Adrenal gland (tissue), 19 donors: ENCODE measurements at places on chromosomes 16 and 17. TPM values are rescaled to one million over a fixed set of nuclear protein-coding genes. Genes with fewer than 3 reads are reported as not detected.
A peak's percentile ranks its signal among the peaks of the same experiment; 100 is the strongest.

GRCh38 chr17:62800585-62800984 lies 7.5 kb downstream of the MARCHF10 start:
- H3K27me3 ChIP-seq, result peaks cover 10% of the 10 kb centered on the region
- no peak overlapping the region for H3K27ac ChIP-seq
- no peaks in the 10 kb centered on the region for H3K4me1 ChIP-seq
- no peak for DNase-seq

DNA sequence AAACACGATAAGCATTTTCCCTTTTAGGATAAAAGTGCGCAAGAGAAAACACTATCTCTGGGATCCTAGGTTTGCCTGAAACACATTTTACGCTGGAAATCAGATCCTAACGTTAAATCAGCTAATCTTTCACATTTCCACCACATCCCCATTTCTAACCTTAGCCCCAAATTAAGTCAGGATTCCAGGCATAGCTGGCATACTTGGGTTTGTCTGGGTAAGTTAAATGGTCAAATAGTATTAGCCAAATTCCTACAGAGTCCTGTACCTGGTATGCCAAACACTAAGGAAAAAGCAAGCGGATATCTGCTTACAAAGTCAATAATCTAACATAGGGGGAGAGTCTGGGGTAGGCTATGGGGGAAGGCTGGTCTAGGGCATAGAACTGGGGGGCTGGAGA lies 557.4 kb upstream of the ZFHX3 start:
- no peak overlapping the region for H3K27ac ChIP-seq
- no peak overlapping the region for H3K4me3 ChIP-seq
- H3K27me3 ChIP-seq, result no peaks in the 10 kb centered on the region
- no peak for DNase-seq

- no peaks in the 10 kb centered on the region for H3K36me3 ChIP-seq
- no peak for DNase-seq
- H3K4me1 ChIP-seq, result peaks cover 33% of the 10 kb centered on the region
Observed at GRCh38 chr17:29570521-29570920, 2.0 kb downstream of the TP53I13 start.

DNA sequence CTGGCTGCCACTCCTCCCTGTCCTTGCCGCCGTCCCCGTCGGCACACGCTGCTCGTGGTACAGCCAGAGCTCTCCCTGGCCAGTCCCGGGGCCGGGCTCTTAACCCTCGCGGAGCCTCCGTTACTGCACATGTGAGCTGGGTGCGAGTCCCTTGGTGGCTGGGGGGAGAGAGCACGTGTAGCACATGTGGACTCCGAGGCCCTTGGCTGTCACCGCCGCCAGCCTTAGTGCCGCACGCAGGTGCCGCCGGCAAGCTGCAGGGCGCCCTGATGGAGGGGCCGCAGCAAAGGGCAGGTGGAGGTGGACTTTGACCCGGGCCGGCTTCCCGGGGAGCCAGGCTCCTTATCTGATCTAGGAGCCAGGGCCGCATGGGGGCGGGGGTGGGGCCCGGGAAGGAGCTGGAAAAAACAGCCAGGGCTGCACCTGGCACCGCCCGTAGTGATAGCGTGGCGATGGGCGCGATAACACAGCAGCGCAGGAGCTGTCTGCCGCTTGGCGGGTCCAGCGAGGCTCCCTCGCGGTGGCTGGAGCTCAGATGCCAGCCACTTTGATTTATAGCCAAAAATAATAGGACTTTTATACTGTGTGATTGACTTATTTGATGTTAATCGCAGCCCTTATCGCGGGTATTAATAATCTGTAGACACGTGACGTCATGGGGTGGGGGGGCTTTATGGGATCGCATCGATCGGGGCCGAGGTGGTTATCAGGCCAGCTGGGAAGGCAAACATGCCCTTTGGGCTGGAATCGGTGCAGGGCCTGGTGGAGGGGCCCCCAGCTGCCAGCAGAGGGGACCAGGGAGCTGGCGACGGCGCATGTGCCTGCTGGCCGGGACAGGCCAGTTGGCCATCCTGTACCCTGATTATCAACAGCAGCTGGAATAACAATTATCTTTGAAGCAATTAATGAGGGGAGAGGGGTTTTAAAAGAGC lies 35.1 kb downstream of the ZFPM1 start:
- no peak overlapping the region for H3K27ac ChIP-seq
- H3K4me1 ChIP-seq, result no peaks in the 10 kb centered on the region
- DNase-seq, result no peak
- no peaks in the 10 kb centered on the region for H3K27me3 ChIP-seq
- H3K4me3 ChIP-seq, result no peak overlapping the region

ORC6 gene
- 0.55 TPM for total RNA-seq

DNA sequence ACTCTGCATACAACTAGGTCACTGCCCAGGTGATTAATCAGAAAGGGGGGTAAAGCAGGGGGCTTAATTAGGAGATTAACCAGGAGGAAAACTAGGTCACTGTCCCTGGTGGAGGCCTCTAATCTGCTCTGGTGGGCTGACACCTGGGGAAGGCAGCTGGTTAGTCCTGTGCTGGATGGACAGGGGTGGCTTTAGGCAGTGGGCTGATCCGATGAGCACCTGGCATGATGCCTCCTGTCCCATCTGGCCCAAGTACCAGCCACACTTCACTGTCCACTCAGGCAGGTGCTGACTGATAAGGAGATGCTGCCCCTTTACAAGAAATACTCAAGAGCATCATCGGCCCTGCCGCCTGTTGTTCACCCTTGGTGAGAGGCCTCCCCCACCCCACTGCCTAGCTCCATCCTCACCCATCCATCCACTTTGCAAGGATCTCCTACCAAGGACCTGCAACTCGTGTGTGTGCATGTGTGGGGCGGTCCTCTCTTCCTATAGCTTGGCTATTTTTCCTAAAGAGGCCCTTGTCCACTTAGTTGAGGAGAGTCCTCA lies 13.8 kb upstream of the RCVRN start:
- DNase-seq, result no peak
- H3K36me3 ChIP-seq, result no peaks in the 10 kb centered on the region
- H3K27ac ChIP-seq, result no peak overlapping the region
- H3K27me3 ChIP-seq, result no peaks in the 10 kb centered on the region

GRCh38 chr17:3527468-3527867 lies 30.1 kb downstream of the TRPV3 start:
- no peak for DNase-seq
- no peaks in the 10 kb centered on the region for H3K27me3 ChIP-seq
- H3K27ac ChIP-seq, result no peak overlapping the region
- no peaks in the 10 kb centered on the region for H3K4me1 ChIP-seq

DNA sequence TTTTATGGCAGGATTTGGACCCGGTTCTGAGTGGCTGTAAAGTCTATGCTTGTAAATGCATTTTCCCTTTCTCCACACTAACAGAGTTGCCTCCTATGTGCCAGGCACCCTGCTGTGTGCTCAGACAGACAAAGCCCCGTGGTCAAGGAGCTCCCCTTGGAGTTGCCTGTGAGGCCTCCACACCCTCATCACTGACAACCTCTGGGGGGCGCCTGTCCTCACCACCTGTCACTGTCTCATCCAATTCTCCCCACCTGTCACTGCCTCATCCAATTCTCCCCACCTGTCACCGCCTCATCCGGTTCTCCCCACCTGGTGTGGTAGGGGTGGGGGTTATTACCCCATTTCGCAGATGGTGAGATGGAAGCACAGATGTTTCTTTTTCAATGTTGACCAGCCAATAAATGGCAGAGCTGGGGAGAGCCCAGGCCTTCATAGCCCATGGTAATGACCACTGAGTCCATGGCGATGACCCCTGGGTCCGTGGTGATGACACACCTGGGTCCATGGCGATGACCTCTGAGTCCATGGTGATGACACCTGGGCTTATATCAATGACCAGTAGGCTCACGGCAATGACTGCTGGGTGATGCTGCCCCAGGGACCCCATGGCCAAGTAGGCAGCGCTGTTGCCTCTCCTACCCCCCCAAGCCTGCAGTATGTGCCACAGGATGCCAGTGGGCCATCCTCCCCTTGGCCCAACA lies 150.1 kb downstream of the IRF8 start:
- H3K27ac ChIP-seq, result no peak overlapping the region
- peaks cover 15% of the 10 kb centered on the region for H3K27me3 ChIP-seq
- DNase-seq, result no peak
- H3K36me3 ChIP-seq, result no peaks in the 10 kb centered on the region

DNA sequence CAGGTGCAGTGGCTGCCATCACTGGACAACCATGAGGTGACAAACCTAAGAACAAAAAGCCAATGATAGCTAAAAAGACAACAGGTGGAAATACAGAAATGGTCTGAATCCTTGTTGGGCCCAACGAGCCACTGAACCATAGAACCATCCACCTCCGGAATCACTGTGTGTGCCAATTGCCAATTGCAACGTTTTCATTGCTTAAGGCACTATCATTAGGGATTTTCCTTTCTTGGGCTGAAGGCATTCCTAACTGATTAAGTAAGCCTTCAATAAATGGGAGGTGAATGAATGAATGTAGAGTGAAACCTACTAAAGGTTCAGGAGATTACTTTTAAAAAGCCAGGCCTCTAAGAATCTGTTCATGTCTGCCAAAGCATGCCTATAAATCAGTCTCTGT lies 3.6 kb downstream of the USP31 start:
- H3K4me3 ChIP-seq, result no peak overlapping the region
- no peak overlapping the region for H3K27ac ChIP-seq

KRTAP2-3 gene
- total RNA-seq, result not detected

SLC46A1 gene
- total RNA-seq, result 11.9 TPM

ZNF785 gene
- total RNA-seq, result 15.9 TPM

GRCh38 chr17:2214929-2215615 lies 88.5 kb downstream of the SMG6 start:
- H3K36me3 ChIP-seq, result no peaks in the 10 kb centered on the region
- no peaks in the 10 kb centered on the region for H3K27me3 ChIP-seq
- peak overlapping the region; percentile 95 for H3K27ac ChIP-seq
- peaks cover 52% of the 10 kb centered on the region for H3K4me1 ChIP-seq
- DNase-seq, result peak; percentile 66

DNA sequence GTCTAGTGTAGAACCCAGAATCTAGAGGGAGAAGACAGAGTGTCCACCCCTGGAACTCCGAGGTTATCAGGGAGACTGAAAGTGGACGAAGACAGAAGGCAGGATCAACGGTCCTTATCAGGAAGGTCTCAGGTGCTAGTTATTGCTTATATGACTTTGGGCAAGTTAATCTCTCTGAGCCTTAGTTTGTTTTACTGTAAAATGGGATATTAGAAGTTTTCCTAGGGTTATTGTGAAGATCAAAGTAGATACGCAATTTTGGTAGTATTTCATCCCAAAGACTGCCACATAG lies 1.2 kb downstream of the RNF167 start:
- no peak for DNase-seq
- no peaks in the 10 kb centered on the region for H3K27me3 ChIP-seq
- peaks cover 47% of the 10 kb centered on the region for H3K4me1 ChIP-seq
- no peaks in the 10 kb centered on the region for H3K36me3 ChIP-seq

CCL8 gene
- 3.8 TPM for total RNA-seq

DNA sequence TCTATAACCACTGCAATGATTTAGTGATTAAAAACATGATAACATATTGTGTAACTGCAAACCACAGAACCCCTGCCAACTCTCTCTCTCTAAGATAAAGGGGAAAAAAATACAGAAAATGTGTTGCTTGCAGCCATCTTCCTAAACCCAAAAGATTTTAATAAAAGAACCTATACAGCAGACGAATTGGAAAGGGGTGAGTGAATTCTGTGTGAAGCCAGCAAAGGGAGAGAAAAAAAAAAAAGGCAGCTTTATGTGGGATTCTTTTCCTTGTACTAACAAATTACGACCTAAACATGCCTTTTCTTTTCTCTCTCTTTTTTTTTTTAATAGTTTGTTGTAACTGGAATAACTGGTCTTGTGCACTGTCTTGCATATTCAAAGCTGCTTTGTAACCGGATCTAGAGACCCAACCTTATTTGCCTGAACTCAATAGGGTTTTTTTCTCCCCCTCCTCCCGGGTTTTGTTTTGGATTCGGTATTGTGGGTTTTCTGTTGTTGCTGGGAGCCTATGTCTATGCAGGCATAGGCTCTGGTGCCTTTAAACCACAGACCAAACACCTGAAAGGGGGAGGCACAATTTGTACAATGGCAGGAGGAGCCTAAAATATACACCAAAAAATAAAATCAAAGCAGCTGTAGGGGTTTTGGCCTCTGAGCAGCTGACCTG lies 7.0 kb upstream of the ZFHX3 start:
- H3K4me1 ChIP-seq, result peaks cover 55% of the 10 kb centered on the region
- no peaks in the 10 kb centered on the region for H3K36me3 ChIP-seq
- no peak for DNase-seq
- no peaks in the 10 kb centered on the region for H3K27me3 ChIP-seq

HOXB13 gene
- not detected for total RNA-seq

HOXB6 gene
- total RNA-seq, result 9.1 TPM

DNA sequence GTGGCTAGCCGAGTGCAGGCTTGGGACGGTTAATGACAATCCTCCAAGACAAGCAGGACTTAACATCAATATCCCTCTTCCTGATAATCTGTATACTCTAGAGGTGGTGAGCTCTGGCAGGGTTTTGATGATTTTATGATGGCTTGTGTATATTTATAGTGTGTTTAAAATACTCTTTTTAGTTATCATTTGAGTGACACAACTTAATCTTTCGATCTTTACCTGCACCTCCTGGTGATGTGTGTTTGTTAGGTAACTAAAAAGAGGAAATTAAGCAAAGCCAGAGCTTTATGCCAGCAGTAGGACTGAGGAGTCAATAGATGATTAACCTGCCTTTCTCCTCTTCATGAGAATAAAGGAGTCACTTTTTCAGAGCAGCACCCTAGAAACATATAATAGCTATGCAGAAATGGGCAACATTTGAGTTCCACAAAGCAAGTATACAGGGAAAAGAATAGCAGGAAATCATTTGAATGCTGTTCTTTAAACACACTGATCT lies 210.5 kb downstream of the IRX3 start:
- no peak for DNase-seq
- H3K27me3 ChIP-seq, result no peaks in the 10 kb centered on the region
- no peak overlapping the region for H3K27ac ChIP-seq
- H3K4me3 ChIP-seq, result no peak overlapping the region

GRCh38 chr17:2312736-2313135 lies 9.0 kb downstream of the SRR start:
- no peak for DNase-seq
- H3K27me3 ChIP-seq, result no peaks in the 10 kb centered on the region
- H3K27ac ChIP-seq, result no peak overlapping the region

SOX15 gene
- 0.56 TPM for total RNA-seq

BIRC5 gene
- total RNA-seq, result 0.39 TPM

TBC1D3G gene
- total RNA-seq, result not detected

DNA sequence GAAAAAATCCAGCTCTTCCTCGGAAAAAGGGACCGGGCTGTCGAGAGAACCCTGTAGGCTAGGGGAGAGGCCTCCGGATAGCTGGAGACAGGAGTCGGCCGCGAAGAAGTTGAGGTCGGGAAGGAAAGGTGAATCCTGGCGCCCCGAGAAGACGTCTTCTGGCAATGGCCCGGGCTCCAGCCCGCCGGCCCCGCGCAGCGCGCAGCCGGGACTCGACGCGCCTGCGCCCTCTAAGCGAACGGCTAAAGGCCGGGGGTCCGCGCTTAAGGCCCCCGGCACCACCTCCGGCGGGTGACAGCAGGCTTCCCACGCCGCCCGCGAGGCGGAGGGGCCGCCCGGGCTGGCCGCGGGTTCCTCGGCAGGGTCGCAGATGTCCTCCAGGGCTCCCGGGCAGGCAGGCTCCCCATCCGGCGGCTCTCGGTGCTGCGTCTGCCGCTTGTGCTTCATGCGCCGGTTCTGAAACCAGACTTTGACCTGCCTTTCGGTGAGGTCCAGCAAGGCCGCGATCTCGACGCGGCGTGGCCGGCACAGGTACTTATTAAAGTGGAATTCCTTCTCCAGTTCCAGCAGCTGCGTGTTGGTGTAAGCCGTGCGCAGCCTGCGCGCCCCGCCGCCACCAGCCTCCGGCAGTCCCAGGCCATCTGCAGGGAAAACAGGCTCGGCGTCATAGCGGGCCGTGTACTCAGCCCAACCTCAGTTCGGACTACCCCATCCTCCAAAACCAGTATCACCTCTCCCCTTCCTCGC lies 1.6 kb downstream of the HOXB2 start:
- H3K4me3 ChIP-seq, result peak overlapping the region; percentile 78
- peaks cover 8% of the 10 kb centered on the region for H3K36me3 ChIP-seq
- peaks cover 30% of the 10 kb centered on the region for H3K4me1 ChIP-seq
- H3K27ac ChIP-seq, result peak overlapping the region; percentile 93
- H3K27me3 ChIP-seq, result no peaks in the 10 kb centered on the region
